GM19239 (cell line): ENCODE measurements at places on chromosomes 5 and 9.

GRCh38 chr9:126228111-126228780 lies 98.4 kb upstream of the MVB12B start:
- no peak for DNase-seq

DNA sequence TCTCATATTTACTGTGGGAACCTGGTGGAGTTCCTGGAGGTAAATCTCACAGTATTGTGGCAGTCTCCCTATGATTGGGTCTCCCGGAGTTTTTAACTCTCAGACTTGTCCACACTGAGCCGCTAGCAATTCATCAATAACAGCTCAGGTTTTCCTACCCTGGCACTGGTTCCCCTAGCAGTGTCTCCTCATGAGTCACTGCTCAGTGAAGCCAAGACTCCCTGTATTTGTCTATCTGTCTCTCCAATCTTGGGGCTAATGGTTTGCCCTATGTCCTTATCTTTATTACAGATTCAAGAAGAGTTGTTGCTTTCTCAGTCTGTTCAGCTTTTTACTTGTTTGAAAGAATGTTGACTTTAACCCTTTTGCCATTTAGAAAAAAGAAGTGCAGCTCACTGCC lies 176.7 kb upstream of the FGF10 start:
- DNase-seq: no peak

GRCh38 chr5:58855851-58856739 lies 273.2 kb downstream of the RAB3C start:
- no peak for DNase-seq

GRCh38 chr9:6443661-6444060 lies 30.7 kb downstream of the UHRF2 start:
- no peak for DNase-seq

GRCh38 chr5:78653681-78654366 lies 5.3 kb upstream of the LHFPL2 start:
- no peak for DNase-seq

GRCh38 chr5:126030698-126031097 lies 392.5 kb upstream of the GRAMD2B start:
- DNase-seq: no peak

GRCh38 chr5:2207416-2208238 lies 324.9 kb upstream of the IRX4 start:
- no peak for DNase-seq

DNA sequence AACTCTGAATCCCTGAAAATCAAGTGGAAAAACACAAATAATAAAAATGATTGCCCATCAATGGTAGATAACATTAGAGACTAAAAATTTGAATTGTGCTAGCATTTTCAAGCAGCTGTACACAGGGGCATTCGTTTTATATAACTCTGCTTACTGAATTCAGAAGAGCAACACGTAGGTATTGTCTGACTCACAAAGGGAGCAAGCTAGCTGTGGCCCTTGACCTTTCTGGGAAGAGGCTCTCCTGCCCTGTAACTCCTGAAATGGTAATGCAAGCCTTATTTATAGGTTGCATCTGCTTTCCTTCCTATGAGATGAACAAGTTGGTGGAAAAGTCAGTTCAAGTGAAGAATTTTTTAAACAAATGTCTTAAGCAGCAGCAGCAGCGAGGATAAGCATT lies 218.7 kb upstream of the EFNA5 start:
- DNase-seq: no peak
